NCI-H1930 (cell line): ENCODE measurements at places on chromosomes 16 and 17.

- DNase-seq, result no peak
Measured at GRCh38 chr16:88131256-88131655, 180.0 kb downstream of the BANP start.

DNA sequence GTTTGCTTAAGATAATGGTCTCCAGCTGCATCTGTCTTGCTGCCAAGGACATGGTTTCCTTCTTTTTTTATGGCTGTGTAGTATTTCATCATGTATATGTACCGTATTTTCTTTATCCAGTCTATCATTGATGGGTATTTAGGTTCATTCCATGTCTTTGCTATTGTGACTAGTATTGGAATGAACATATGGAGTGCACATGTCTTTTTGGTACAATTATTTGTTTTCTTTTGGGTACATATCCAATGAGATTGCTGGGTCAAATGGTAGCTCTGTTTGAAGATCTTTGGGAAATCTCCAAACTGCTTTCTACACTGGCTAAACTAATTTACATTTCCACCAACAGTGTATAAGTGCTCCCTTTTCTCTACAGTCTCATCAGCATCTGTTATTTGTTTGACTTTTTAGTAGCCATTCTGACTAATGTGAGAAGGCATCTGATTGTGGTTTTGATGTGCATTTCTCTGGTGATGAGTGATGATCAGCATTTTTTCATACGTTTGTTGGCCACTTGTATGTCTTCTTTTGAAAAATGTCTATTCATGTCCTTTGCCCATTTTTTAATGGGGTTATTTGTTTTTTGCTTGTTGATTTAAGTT lies 66.2 kb downstream of the TNFRSF13B start:
- no peak for DNase-seq

GRCh38 chr17:65542610-65543009 lies 18.8 kb downstream of the AXIN2 start:
- no peak for DNase-seq

- no peak for DNase-seq
Measured at GRCh38 chr17:75064040-75064439, 17.0 kb downstream of the KCTD2 start.

GRCh38 chr16:66134875-66135274 lies 231.6 kb upstream of the CDH5 start:
- DNase-seq, result no peak

GRCh38 chr16:85249418-85250146 lies 137.3 kb upstream of the CIBAR2 start:
- DNase-seq, result no peak

GRCh38 chr17:16818340-16818739 lies 128.3 kb downstream of the CCDC144A start:
- no peak for DNase-seq

DNA sequence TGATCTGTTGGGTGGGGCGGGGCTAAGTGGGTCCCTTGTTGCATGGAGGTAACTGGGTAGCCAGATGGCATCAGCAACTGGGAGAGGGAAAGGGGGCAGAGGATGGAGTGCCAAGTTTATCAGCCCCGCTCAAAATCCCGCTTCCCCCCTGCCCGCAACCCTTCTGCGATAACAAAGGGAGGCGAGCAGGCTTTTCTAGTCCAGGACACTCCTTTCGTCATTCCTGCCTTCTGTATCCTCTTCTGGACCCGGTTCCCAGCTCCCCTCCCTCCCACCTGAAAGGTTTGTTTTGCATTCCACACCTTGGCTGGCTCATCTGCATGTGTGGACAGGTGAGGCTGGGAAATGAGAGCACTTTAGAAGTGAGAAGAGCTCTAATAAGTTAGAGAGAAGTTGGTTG lies 53.3 kb downstream of the HLF start:
- DNase-seq, result no peak

- DNase-seq, result no peak
Measured at GRCh38 chr17:55440391-55440790, 18.8 kb upstream of the MMD start.

- no peak for DNase-seq
Measured at GRCh38 chr17:40980117-40980516, 4.0 kb downstream of the KRT40 start.

DNA sequence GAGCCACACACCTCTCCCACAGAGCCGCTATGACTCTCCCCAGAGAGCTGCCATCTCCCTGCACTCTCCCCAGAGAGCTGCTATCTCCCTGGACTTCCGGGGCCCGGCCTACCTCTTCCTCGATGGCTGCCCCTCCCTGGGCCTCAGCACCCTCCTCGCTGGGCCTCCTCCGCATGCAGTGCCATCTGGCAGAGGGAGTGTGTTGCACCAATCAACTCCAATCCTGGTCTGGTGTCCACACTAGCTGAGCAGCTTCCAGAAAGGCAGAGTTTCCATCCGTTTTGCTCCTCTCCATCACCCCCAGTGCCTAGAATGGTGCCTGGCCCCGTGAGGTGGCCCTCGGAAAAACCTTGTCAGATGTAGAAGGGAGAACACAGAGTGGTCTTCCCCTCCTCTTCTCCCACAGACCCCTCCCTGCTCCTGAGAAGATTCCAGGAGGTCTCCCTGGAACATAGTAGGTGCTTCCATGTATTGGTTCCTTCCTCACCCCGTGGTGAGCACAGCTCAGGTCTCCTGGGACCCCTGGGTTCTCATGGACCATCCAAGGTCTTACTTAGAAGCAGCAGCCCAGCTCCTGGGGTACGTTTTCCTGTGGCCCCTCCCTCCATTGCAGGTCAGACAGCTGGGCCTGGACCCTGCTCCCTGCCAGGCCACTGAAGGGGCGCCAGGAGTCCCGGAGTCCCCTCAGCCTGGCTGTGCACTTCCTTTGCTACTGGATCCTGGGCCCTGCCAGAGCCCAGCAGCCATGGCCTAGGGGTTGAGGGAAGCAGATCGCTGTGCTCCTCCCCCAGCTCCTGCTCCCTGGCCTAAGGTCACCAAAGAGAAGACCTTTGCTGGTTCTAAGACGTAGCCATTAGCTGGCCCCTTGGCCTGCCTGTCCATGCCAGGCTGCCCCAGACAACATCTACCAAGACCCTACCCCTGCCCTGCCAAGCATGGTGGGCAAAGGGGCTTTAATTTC lies 233.8 kb upstream of the GSE1 start:
- no peak for DNase-seq

DNA sequence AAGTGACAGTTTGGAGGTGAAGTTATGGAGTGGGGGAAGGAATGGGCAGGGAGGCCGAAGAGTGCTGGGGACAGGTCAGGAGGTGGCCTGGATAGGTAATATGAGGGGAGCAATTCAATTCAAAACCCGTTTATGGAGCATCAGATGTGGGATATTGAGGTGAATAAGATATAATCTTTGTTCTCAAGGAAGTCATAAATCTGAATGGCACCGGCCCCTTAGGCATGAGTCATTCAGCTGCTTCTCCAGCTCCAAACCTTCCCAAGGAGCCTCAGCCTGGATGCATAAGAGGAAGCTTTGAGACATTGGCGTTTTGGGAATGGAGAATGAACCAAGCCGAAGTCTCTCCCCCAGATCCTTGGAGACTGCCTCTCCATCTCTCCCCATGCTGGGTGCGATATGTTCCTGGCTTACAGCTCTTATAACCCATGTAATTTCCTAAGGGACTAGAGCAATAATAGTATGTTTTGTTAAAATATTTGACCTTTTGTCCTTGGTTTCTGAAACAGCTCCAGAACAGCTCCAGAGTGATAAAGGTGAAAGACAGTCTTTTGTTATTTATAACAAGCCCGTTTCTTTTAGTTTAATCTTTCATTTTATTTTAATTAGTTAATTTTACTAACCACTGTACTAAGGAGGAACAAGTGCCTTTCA lies 1.7 kb downstream of the TUBG2 start:
- no peak for DNase-seq

DNA sequence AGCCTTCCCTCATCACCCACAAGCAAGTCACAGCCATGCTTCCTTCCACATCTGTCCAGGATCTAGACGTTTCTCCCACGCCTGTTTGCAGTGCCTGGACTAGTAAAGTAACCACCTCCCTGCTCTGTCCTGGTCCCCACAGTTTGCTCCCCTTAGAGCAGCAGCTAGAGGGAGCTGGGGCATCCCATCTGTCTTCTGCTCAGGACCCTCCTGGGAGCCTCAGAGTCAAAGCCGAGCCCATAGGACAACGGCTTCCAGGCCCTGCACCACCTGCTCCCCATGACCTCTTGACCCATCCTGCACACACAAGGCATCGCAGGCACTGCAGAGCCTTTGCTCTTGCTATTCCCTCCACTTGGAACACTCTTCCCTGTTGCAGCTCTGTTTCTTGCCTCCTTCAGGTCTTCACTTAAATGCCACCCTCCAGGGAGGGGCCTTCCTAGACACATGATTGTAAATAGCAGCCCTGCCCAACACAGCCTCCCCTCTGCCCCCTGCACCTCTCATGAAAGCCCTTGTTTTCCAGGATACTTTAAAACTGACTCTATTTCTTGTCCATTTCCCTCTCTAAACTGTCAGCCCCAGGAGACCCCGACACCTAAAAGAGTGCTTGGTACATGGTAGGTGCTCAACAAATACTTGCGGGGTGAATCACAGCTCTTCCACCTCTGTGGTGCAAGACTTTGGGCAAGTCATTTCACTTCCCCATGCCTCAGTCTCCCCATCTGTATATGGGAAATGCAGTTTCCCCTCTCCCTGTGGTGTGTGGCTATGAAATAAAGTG lies 3.1 kb downstream of the NATD1 start:
- no peak for DNase-seq

DNA sequence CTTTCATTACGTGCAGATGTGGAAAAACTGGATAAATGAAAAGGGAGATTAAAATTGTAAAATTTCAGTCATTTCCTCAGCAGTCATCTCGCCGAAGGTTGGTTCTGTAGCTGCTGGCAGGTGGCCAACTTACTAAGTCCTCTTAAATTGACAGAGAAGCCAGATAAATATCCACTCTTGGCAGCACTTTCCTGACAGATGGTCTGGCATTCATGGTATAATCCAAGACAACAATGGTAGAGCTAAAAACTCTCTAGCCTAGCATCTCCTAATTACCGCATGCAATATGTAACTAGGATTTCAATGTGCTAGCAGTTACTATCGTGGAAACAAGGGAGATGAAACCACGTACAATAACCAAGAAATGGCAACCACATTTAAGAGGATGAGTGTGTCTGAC lies 306.3 kb downstream of the CNTNAP4 start:
- DNase-seq, result no peak

DNA sequence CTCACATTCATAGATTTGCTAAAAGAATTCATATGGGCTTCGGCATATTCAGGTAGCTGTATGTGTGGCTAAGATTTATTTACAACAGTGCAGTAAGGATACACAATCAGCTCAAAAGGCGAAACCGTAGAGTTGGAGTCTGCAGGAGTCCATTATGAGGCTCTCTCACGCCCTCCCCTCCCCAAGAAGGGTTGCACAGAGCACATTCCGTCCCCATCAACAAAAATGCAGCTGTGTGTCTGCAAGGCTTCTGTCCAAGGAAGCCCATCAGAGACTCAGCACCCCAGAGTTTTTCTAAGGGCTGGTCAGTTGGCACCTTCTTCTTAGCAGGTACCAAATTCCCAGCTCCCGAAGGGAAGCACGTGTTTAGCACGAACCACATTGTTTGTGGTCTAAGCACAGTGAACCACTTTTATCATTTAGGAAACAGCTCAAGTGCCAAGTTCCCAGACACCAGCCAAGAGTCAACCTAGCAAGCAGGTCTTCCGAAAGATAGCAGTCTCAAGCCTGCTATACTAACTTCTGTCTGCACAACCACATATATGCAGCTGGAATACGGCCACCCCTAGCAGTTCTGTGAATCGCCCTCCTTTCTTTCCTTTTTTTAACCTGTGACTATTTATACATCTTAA lies 28.5 kb upstream of the MEAK7 start:
- DNase-seq, result no peak

- DNase-seq, result no peak
Measured at GRCh38 chr17:56150649-56151048, 2.6 kb upstream of the ANKFN1 start.

- no peak for DNase-seq
Measured at GRCh38 chr16:78583441-78583840, 484.0 kb downstream of the WWOX start.

DNA sequence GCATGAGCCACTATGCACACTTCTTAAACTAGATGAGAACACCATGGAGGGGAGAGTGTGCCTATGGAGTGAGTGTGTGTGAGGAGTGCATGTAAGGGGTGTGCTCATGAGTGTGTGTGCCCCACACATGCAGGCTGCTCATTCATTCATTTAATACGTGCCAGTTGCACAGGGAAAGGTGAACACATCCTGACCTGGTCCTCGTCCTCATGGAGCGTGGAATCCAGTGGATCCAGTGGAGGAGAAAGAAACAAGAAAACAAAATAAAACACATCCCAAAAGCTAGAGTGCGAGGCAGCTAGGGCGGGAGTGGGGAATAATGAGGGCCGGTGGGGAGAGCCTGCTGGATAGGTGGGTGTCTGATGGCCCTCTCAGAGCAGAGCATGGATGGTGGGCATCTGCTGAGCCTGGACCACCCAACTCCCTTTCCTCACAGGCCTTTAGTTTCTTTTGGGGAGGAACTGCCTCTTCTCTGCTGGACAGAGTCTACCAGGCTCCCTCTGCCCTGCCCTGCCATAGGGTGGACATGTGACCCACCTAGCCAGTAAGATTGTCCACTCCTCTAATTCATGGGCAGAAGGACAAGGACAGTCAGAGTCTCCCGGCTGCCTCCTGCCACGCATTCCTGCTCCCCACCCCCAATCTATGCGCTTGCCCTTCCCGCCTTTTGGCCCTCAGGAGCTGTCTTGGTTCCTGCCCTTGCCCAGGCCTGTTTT lies 204.3 kb downstream of the RAB11FIP4 start:
- DNase-seq, result no peak

- DNase-seq, result no peak
Measured at GRCh38 chr16:17654571-17654970, 183.8 kb upstream of the XYLT1 start.

DNA sequence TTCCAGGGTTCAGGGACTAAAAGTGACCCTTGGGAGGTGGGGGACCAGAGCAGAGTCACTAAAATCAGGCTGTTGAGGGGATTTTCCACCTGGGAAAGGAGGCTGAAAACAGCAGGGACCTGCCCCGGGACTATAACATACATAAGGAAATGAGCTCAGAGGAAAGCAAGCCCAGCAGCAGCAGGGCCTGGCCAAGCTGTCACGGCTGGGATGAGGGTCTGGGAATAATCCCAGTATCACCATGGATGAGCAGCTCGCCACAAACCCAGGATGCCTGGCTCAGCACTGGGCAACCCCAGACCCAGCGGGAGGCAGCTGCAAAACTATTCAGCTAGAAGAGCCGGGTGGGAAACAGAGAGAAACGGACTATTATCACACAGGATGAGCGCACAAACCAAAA lies 72.4 kb downstream of the RPH3AL start:
- DNase-seq, result no peak
